ENCODE measurements at places on chromosomes 7 and 10.

GRCh38 chr7:88597941-88598425, 161.5 kb upstream of the ZNF804B start:
- no peak for DNase-seq

- DNase-seq = no peak
Measured at GRCh38 chr7:30998180-30998579, 34.4 kb downstream of the GHRHR start.

DNA sequence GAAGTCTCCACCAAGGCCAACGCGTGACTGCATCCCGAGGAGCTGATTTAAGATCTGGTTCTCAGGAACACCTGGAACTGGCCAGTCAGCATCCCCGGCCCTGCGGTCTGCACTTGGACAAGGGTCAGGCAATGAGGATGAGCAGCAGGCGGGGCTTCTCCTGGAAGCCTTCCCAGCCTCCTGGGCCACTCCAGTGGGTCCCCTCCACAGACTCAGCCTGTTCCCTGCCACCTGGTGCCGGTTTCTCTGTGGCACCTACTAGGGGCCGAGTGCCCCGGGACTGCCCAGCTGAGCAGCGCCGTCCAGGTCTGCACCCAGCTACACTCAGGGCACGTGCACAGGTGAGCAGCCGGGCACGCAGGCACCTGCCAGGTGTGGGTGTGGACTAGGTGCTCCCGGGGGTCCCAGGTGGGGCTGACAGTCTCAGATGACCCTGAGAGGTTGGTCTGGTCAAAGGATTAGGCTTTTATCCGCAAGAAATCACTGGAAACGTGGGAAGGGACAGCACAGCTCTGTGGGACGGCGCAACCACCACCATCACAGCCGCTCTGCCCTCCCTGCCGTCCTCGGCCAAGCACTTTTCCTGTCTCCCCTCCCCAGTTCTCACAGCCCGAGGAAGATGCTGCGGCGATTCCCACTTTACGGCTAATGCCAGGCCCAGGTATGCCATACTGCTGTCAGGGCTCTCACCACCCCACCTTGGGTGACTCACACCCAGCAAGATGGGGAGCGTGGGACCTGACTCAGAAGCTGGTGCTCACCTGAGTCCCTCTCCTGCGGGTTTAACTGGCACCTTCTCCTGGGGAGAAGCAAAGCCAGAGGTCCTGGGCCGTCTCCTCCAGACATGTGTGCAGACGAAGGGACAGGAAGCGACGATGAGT, 166.0 kb downstream of the RNF216 start:
- DNase-seq = no peak

DNA sequence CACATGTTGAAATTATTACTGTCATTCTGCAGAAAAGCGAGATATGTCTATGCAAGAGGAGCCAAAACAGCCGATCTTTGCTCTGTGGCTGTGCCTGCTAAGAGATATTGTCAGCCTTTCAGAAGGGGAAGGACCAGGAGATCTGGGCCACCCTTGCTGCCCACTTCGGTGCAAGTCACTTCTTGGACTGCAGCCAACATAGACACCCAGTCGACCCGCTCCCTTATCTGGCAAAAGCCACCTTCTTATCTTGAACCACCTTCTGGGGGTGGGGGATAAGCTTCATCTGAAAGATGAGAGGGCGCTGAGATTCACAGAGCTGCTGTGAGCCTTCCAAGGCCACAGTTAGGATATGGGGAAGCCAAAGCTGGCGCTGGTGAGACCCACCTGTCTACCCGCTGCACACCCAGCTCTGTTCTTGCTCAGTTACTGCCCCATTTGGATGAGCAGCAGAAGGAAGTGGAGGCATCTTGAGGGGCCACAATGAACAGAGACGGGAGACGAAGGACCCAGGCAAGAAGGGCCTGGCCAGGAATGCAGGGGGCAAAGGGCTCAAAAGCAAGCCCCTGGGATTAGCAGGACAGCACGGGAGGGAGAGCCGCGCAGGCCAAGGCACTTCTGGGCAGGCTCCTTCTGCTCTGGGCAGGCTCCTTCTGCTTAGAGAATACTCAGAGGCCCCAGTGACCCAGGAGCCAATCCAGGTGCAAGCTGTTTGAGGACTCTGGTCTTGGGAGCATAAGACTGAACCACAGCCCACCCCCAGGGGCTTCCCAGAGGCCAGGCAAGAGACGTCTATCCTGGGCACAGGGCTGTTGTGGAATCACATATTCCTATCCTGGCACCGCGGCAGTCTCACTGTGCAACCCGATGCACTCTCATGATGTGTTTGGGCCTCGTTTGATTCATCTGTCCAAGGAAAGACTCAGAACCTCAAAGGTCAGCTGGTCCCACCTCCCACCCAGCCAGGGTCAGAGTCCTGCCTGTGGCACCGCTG, 38.4 kb upstream of the NPFFR1 start:
- DNase-seq = no peak

DNA sequence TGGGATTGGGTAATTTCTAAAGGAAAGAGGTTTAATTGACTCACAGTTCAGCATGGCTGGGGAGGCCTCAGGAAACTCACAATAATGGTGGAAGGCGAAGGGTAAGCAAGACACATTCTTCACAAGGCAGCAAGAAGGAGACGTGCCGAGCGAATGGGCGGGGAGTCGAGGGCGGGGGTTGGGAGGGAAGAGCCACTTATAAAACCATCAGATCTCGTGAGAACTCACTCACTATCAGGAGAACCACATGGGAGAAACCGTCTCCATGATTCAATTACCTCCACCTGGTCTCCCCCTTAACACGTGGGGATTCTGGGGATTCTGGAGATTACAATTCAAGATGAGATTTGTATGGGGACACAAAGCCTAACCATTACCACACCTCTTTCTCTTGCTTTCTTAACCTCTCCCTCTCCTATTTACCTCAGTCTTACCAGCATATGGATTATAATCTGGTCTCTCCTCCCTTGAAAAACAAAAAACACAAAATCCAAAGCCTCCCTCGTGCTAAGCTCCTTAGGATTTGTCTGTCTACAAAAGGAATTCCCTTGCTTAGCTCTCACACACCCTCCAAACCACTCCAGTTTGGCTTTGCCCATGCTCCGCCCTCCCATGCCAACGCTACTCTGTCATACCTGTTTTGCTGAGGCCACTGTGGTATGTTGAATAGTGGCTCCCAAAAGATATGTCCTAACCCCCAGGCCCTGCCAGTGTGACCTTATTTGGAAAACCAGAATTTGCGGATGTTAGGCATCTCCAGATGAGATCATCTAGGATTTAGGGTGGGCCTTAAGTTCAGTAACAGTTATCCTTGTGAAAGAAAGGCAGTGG, 19.6 kb upstream of the EFCAB10 start:
- no peak for DNase-seq

DNA sequence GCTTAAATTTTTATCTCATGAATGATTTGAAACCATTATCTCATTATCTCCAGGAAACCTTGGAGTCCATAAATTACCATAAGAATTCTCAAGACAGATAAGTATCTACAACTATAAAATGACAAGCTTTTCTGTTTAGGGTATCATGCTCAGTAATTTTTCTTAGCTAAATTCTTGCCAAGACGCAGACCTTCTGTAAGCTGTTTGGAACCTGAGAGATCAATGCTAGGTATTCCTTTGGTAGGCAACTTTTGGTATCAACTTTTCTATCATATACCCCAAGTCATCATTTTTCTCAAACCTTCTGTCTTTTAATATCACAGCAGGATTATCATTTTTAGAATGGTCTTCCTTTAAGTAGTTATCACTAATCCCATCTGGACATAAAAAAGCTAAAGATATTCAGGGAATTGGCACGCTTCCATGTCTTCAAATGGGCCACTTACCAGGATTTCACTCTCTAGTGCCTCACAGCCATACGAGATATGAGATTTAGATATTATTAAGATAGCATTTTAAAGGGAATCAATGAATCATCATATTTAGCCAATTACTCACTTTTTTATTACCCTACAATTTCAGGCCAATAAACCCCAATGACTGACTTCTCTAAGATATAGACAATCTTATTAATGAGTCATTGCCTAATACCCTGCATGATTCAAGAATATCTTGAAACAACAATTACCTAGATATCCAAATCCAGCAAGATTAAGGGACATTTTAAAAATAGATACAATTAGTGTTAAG, 544.1 kb downstream of the HTR7 start:
- no peak for DNase-seq
